T-helper 17 cell (primary cell): ENCODE measurements at places on chromosomes 12 and 14. TPM values are rescaled to one million over a fixed set of nuclear protein-coding genes. Genes with fewer than 3 reads are reported as not detected.

DNA sequence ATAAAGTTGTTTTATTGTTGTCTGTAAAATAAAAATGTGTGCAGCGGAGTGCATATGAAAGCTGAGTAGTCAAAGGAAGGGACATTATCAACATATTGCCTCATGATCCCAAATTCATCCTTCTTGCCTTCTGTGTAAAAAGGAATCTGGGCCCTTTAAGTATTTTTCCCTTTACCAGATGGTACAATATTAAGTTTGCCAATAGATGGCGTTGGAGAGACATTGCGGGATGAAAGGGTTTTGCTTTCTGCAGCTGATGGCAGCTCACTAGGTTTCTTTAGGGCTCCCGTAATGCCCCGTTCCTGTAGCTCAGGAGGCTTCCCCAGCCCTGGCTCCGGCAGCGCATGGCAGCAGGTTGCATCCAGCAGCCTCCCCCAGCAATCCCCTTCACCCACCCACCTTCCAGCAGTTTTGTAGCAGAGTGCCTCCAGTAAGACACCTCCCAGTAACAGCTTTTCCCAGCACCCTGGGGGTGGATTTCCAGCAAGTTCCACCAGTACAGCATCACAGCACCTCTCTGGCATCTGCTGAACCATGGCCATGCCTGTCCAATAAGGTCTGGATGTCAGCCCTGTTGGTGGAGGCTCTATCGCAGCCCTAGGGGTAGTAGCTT lies 354.4 kb downstream of the MED13L start:
- no peak for DNase-seq

- no peak for DNase-seq
These were observed 34.7 kb upstream of the AP4S1 start for GRCh38 chr14:30990770-30991169.

- DNase-seq, result no peak
These were observed 735.5 kb downstream of the MED13L start for GRCh38 chr12:115541891-115542421.

Gene TEX52
- not detected for total RNA-seq

Gene KLRG1
- total RNA-seq, result 22.2 TPM

- DNase-seq, result no peak
These were observed 142.8 kb upstream of the PELI2 start for GRCh38 chr14:55975281-55975910.

Gene SAMD4A
- total RNA-seq, result 6.9 TPM

Gene PRH1
- 33.6 TPM for total RNA-seq
